ENCODE measurements at places on chromosomes 2 and 18. TPM values are rescaled to one million over a fixed set of nuclear protein-coding genes. Genes with fewer than 3 reads are reported as not detected.
A peak's percentile ranks its signal among the peaks of the same experiment; 100 is the strongest.

DNA sequence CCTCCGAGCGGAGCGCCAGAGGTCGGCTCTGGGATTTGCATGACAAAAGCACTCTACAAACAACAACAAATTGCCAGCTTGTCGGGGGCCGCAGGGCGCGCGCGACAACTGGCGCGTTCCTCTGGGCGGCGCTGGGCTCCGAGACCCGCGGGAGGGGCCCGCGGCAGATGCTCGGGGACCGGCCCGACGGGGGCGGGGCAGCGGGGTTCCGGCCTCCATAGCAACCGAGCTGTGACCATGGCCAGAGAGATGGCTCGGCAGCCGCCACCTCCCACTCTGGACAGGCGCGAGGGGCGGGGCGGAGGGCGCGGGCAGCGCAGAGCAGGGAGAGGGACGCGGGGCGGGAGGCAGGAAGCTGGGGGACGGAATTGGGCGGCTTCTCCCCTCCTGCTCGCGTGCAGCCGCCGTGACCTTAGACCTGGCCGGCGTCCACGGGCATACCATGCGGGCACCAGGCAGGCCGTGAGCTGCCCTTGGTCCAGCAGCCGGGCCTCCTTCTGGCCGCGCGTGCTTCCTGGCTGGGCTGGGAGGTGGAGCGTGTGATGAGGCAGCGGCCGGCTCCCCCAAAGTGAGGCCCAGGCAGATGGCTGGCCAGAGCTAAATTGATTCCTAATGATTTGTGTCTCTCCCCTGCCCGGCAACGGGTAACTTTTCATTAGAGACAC lies 171.5 kb downstream of the CELF4 start:
- no peak for DNase-seq
- H3K36me3 ChIP-seq, result no peaks in the 10 kb centered on the region

- H3K4me1 ChIP-seq, result peaks cover 60% of the 10 kb centered on the region
- H3K36me3 ChIP-seq, result peaks cover 57% of the 10 kb centered on the region
- DNase-seq, result no peak
- peak overlapping the region; percentile 86 for H3K27ac ChIP-seq
Measured at GRCh38 chr2:217849154-217849975, 153.4 kb downstream of the TNS1 start.

- no peak overlapping the region for H3K4me3 ChIP-seq
- peaks cover 16% of the 10 kb centered on the region for H3K4me1 ChIP-seq
- no peaks in the 10 kb centered on the region for H3K27me3 ChIP-seq
- peaks cover 12% of the 10 kb centered on the region for H3K36me3 ChIP-seq
Measured at GRCh38 chr2:190668892-190669291, 20.0 kb downstream of the NAB1 start.

DNA sequence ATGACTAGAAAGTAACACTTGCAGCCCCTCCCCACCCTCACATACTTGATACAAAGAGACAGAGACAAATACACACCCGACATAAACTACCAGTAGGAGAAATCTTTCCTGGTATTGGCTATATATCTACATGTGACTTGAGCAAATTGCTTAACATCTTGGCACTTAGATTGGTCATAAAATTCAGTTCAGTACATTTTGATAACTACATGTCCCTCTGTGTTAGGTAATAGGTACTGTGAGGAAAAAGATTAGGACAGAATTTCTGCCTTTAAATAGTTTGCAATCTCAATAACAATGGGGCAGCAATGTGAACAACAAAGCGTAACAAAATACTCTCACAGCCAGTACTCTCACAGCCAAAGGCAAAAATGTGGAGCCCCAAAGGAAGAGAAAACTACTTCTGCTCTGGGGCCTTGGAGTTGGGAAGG lies 670.0 kb upstream of the ACVR2A start:
- no peak overlapping the region for H3K4me3 ChIP-seq
- no peaks in the 10 kb centered on the region for H3K36me3 ChIP-seq
- H3K27ac ChIP-seq, result no peak overlapping the region
- H3K4me1 ChIP-seq, result peaks cover 11% of the 10 kb centered on the region

The NBAS gene
- 32.0 TPM for total RNA-seq

The SERPINB10 gene
- 1.4 TPM for total RNA-seq

The CHN1 gene
- 5.1 TPM for total RNA-seq

- no peak overlapping the region for H3K4me3 ChIP-seq
- H3K36me3 ChIP-seq, result peaks cover 5% of the 10 kb centered on the region
- peaks cover 10% of the 10 kb centered on the region for H3K4me1 ChIP-seq
- H3K27ac ChIP-seq, result no peak overlapping the region
- no peak for DNase-seq
- H3K27me3 ChIP-seq, result no peaks in the 10 kb centered on the region
Measured at GRCh38 chr18:79495591-79496071, 99.9 kb downstream of the NFATC1 start.

DNA sequence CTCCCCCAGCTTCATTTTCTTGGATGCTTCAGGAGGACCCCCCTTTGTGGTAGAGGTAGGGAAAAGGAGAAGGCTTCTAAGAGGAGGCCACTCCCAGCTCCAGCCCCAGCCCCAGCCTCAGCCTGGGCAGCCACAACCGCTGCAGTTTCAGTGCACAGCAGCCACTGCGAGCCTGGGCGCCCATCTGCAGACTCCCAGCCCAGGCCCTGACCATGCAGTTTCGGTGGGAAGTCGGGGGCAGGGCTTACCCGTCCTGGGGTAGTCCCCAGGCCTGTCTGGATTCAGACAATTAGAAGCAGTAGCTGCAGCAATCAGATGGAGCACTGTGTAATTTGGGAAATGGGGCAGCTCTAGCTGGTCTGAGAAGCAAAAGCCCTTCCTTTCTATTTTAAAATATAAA lies 28.6 kb downstream of the ITM2C start:
- H3K27ac ChIP-seq, result no peak overlapping the region
- no peaks in the 10 kb centered on the region for H3K27me3 ChIP-seq
- no peaks in the 10 kb centered on the region for H3K36me3 ChIP-seq
- no peak for DNase-seq
- H3K4me3 ChIP-seq, result no peak overlapping the region

DNA sequence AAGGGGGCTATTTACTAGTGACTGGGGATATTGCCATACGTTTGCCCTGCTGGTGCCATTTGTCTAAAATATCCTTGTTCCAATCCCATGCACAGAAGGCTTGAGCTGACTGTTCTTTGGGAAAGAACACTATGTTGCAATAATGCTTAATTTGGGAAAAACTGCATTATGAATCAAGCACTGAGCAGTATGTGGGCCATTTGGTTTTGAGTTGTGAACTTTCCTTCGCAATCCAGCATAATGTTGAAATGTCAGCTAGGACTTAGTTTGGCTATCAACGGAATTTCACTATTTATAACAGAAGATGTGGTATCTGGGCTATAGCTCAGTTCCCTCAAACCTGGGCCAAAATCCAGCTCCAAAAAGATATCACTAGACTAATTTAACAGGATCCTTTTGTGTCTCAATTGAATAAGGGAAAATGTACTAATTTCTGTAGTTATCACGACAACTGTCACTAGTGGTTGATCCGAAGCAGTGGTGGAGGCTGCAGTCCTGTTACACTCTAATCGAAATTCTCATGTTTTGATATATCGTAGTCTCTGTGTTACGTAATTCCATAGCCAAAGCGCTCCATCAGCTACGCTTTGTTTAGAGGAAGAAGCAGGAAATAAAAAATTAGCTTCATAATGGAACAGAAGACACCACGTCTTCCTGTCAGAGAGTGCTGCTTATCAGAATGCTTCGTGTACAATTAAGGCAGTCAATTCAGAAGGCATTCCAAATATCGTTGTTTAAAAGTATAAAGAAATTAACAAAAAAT lies 686.8 kb upstream of the SALL3 start:
- H3K27ac ChIP-seq, result peak overlapping the region; percentile 61
- DNase-seq, result no peak
- no peaks in the 10 kb centered on the region for H3K4me1 ChIP-seq
- peak overlapping the region; percentile 24 for H3K4me3 ChIP-seq
- no peaks in the 10 kb centered on the region for H3K27me3 ChIP-seq

The STAT1 gene
- total RNA-seq, result 38.9 TPM

GRCh38 chr18:13320891-13321425 lies 102.4 kb downstream of the LDLRAD4 start:
- H3K36me3 ChIP-seq, result no peaks in the 10 kb centered on the region
- no peaks in the 10 kb centered on the region for H3K4me1 ChIP-seq
- no peak for DNase-seq
- H3K4me3 ChIP-seq, result no peak overlapping the region

The COX7A2L gene
- 95.4 TPM for total RNA-seq

Data from esophagus squamous epithelium (tissue), 5 donors.